ENCODE measurements at places on chromosomes 1 and 21.

DNA sequence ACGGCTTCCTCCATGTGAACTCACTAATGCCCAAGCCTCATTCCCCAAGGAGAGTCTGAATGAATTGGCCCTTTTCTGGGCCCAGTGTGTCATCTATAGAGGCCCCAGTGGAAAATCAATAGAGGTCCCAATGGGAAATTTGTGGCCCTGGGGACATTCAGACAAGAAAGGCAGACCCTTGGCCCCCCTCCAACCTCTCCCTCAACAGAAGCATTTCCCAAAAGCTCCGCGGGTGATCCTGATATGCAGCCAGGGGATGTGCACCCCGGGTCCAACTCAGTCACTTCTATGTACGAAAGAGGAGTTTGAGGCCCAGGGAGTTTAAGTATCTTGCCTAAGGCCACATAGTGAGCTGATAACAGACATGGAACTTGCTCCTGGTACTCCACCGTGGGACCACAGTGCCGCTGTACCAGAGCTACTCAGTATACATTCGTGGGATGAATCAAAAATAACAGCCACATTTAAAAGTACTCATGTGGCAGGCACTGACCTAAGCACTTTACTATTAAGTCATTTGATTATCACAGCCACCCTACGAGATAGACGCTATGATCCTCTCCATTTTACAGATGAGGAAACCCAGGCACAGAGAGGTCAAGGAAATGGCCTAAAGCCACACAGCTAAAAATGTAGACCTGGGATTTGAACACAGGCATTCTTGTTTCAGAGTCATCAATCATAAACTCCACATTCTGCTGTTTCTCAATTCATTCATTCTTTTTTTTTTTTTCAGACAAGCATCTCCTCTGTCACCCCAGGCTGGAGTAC is 8.5 kb downstream of the EPHA2 start:
- no peak for DNase-seq

DNA sequence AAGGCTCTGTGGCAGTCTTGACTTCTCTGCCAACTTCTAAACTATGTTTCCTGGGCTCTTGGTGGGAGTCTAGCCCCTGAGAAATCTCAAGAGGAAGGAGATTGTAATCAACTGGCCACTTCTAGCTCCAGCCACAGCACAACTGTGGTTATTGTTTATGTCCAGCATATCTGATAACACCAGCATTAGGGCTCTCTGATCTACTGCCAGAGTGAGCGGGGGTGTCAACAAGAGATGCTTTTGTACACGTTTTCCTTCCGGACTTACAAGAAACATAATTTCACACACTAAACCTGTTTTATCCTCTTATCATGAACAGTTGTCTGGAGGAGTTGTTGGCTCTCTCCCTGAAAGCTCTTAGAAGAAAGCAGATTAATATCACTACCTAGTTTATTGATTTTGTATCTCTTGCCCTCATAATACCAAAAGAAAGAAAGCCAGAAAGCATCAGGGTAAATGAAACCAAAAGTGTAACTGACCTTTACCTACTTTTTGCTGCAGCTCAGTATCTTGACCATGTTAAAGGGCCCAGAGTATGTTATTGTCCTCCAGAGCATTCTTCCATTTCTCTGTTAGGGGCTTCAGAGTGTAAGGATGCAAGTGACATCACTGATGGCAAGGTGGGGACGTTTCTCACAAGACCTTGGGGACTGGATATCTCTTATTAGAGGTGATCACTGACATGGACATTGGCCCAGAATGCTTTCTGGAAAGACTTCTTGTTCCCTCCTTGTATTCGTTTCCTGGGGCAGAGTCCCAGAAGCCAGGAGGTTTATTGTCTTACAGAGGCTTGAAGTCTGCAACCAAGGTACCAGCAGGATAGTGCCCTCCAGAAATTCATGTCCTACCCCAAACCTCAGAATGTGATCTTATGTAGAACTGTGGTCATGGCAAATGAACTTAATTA is 9.6 kb upstream of the SH2D1B start:
- no peak for DNase-seq

DNA sequence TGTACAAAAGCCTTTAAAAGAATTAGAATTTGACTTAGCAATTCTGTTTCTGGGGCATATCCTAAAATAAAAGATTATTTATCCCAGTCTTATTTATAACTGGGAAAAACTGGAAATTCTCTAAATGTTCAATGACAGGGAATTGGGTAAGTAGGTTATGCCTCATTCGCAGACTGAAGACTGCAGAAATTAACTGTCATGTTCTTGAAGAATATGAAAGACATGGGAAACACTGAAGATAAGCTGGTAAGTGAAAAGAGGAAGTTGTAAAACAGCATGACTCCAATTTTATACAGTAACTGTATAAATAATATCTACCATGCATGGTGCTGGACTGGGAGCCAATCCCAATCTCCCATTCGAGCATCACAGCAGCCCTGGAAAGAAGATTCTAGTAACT is 50.6 kb upstream of the SLC2A1 start:
- DNase-seq: no peak

DNA sequence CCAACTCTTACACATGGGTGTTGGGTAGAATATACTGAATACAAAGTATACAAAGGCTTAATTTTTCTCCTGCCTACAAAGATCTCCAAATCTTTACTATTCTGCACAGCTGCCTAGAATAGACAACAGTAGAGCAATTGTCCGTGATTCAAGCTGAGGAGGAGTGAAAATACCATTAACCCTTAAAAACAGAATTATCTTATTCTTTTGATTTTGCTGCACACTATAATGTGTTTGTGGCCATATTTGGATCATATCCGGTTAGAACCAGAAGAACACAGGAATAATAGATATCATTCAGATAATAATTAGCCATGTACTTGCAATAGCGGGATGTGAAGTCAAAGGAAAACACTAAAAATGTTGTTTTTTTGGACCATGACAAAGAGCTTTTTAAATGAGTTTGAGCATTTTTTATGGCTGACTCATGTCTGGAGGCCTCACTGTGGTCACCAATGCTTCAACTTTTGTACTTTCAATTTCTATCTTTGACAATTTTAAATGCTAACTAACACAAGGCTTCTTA is 197.6 kb upstream of the FOXD3 start:
- DNase-seq: no peak

GRCh38 chr1:53070621-53071020 is 8.6 kb downstream of the PODN start:
- DNase-seq: no peak

DNA sequence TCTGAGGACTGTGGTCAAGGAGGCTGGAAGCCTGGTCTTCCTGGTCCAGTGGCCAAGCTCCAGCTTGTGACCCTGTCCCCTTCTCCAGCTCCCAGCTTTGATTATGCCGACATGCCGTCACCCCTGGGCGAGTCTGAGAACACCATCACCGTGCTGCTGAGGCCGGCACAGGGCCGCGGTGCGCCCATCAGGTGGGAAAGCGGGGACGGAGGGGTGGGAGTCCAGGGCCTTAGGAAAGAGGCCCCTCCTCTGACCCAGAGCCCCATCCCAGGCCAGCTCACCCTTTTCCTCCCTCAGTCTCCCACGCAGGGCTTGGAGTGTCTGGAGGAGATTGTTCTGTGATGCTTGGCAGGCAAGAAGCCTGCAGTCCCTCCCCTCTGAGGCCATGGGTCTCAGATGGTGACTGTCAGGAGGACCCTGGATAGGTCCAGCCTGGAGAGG is 43.6 kb downstream of the PTPRU start:
- no peak for DNase-seq

DNA sequence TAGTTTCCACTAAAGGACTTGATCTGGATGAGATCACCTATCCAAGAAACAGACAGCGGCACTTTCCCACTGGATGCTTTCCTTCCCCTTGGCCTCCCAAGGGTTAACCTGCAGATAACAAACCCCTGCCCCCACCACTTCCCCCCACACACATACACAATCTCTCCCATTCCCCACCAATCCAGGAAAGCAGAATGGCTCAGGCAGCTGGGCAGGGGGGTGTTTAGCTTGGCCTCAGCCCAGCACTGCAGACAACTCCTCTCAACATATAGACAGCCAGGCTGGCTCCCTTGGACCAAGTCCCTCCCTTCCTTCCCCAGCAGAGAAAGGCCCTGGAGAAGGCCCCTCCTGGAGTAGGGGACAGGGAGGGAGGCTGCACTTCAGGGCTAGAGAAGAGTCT is 24.6 kb downstream of the PLEKHA6 start:
- DNase-seq: peak; percentile 28

DNA sequence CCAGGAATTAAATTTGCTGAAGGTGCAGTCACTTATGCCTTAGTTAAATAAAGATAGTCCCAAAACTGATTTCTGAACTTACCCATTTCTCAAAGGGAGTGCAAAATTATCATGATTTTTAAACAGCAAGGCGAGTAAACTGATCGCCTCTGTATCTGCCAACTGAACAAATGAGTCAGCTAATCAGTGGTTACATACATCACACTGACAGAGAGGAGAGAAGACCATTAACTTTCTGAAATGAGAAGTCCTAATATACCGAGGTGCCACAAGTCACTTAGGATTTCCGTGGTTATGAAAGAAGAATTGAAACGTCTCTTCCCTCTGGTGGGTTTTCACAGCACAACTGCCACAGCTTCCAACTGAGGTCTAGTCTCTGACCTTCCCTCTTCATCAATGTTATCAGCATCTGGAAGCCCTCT is 400.7 kb downstream of the SMYD3 start:
- DNase-seq: no peak

- no peak for DNase-seq
Measured at GRCh38 chr1:239810061-239810481, 281.6 kb upstream of the FMN2 start.

DNA sequence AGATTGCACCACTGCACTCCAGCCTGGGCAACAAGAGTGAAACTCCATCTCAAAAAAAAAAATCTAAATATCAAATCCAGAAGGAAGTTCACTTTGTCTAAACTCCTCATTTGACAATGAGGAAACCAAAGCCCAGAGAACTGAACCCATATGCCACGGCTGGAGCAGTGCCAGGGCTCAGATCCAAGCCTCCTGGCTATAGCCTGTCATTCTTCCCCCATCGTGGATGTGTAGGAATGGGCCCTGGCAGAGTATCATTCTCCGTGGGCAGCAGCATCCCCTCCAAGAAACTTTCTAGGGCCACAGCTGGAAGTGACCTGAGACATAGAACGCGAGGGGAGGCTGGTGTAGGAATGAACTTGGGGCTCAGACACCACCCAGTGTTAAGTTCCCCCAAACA is 47.2 kb downstream of the CAPN9 start:
- no peak for DNase-seq

- DNase-seq: no peak
Measured at GRCh38 chr1:205244384-205244783, 16.6 kb downstream of the TMCC2 start.

DNA sequence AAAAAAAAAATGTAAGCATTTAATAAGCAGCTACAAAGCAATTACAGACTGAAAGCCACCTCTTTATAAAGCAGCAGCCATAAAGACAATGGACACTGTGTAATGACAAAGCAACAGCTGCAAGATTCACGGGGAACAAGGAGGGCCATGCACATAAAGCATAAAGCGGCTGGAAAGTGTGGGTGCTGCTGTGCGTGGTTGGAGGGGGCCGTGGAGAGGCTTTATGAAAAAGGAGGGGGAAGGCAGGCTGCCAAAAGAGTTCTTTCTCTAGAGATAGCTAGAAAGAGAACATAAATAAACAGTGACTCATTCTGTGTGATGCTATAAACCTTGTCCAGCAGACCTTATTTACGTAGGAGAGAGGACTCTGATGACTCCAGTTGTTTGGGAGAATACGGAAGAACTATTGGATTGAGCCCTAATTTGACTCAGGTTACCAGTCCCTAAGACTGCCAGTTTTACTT is 49.3 kb downstream of the ADAMTS1 start:
- peak; percentile 31 for DNase-seq

GRCh38 chr21:39251326-39251725 is 62.1 kb downstream of the BRWD1 start:
- no peak for DNase-seq

All from NCI-H2029 (cell line).